T-helper 9 cell (primary cell): ENCODE measurements at places on chromosomes 6 and 20.

GRCh38 chr20:34579191-34579978 is 20.9 kb downstream of the MAP1LC3A start:
- DNase-seq = no peak

DNA sequence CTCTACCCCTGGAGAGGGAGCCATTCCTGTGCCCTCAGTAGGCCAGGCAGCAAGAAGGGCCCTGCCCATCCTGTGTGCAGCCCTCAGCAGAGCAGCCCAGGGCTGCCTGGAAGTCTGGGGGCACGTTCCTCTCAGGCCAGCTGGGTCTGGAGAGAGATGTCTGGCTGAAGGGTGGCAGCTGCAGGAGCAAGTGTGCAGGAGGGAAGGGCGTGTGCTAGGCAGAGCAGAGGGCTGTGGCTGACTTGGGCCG is 62.7 kb downstream of the NOL4L start:
- no peak for DNase-seq

- DNase-seq = no peak
These were observed 374 bp upstream of the SERINC1 start for GRCh38 chr6:122472022-122472340.

GRCh38 chr20:35823147-35823546 is 51.3 kb downstream of the PHF20 start:
- DNase-seq = no peak

- no peak for DNase-seq
These were observed 990 bp upstream of the TRAF3IP2 start for GRCh38 chr6:111606620-111607115.

GRCh38 chr6:70303034-70303525 is at the start of gene COL9A1:
COL9A1 (minus strand) TSS chr6:70303084; CDS start chr6:70302924, 160 bp downstream.
- no peak for DNase-seq
